GM12865 (cell line): ENCODE measurements at places on chromosomes 4 and X.

DNA sequence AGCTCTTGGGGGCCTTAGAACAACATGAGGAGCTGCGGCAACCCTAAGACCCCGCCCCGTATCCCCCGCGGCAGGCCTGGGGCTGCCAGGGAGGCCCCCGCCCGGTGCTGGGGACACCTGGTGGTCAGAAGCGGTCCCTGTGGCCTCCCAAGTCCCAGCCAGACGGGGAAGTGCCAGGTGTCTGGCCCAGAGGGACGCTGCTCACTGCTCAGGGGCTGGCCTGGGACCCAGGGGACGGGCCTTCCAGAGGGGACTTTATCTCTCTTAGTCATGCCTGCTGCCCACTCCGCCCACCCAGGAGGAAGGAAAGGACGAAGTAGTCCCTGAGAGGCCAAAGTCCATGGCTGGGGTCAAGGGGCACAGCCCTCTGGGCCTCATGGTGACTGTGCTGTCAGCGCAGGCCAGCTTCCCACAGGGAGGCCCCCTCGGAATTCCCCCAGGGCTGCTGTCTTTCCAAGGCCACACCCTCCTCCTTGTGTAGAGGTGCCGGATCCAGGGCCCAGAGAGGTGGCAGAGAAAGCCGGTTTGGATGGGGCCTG is 31.0 kb upstream of the HTRA3 start:
- no peak for DNase-seq

- DNase-seq, result no peak
Measured at GRCh38 chr4:183959319-183960045, 54.4 kb downstream of the STOX2 start.

DNA sequence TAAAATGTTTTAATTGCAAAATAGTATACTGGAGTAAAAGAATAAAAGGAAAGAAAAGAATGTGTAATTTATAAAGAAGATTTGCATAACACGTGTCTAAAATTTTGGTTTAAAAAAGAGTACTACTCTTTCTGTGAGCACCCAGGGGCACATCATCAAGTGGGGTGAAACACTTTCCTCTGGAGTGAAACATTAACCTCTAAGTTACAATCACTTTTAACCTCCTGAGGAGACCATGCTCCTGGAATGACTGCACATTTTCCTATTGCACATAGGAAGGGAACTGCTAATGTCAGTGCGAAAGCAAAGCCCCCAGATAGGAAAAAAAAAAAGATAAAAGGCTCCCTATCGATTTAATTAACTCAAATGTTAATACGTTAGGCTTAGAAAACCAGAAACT is 13.3 kb downstream of the VEGFC start:
- DNase-seq, result no peak

DNA sequence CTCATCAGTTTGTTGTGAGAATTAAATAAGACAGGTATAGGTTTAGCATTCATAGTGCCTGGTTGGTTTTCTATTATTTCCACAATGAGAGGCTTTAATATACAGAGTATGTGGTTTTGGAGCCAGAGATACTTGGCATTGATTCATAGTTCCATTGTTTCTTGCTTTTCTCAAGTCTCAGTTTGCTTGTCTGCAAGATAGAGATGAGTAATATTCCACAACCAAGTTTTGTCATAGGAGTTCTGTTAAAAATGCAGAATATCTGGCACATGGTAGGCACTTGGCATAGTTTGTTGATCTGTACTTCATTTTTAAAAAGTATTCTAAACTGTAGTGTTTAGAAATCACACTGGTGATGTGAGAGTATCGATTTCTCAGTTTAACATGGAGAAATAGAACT is 37.5 kb upstream of the EDA2R start:
- DNase-seq, result no peak

DNA sequence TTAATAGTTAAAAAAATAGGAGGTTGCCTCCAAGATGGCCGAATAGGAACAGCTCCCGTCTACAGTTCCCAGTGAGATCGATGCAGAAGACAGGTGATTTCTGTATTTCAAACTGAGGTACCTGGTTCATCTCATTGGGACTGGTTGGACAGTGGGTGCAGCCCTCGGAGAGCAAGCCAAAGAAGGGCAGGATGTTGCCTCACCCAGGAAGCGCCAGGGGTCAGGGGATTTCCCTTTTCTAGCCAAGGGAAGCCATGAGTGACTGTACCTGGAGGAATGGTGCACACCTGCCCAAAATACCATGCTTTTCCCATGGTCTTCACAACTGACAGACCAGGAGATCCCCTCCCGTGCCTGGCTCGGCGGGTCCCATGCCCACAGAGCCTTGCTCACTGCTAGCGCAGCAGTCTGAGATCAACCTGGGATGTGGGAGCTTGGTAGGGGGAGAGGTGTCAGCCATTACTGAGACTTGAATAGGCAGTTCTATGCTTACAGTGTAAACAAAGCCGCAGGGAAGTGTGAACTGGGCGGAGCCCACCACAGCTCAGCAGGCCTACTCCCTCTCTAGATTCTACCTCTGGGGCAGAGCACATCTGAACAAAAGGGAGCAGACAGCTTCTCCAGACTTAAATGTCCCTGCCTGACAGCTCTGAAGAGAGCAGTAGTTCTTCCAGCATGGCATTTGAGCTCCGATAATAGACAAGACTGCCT is 47.5 kb downstream of the PPA2 start:
- no peak for DNase-seq

GRCh38 chr4:133498149-133498548 is 349.1 kb downstream of the PCDH10 start:
- no peak for DNase-seq

- no peak for DNase-seq
Measured at GRCh38 chr4:62199291-62199810, 999.2 kb downstream of the ADGRL3 start.

DNA sequence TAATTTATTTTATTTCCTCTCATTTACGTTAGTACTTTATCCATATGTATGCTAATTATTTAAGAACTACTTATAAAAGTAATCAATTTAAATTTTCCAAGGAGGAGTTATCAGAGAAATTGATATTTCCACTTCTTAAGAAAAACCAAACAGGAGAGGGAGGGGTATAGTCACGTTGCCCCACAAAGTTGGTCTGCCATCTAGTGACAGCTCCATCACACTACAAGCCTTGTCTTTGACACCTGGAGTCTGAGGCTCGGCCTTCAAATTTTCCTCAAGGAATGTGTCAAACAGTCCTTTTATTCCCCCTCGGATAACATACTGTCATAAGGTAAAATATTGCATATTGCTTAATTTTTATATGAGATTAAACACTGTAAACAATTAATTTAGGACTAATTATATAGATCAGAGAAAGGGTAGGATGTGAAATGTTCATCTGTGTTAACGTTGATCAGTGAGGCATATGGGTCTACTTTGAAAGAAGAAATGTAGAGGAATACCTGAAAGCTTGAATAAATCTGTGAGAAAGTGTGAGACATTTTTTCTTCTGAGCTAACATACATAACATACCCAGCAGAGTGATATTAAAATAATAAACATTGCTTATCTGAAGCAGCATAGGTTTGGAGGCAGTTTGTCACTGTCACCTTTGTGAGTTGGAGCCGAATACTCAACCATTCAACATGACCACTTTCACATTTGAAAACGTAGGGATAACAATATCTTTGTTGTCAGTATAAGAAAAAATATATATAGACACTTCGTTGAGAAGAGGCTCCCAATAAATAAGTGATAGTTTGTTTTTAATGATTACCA is 114.4 kb downstream of the GLRA3 start:
- peak; percentile 61 for DNase-seq

GRCh38 chr4:164068392-164068791 is 573.9 kb downstream of the TMA16 start:
- DNase-seq, result no peak
